ENCODE measurements at places on chromosomes 4 and X.

- DNase-seq: no peak
These were observed 962.6 kb downstream of the PCDH7 start for GRCh38 chr4:31682796-31683195.

- no peak for DNase-seq
These were observed 155.7 kb upstream of the SLIT2 start for GRCh38 chr4:20095805-20096541.

DNA sequence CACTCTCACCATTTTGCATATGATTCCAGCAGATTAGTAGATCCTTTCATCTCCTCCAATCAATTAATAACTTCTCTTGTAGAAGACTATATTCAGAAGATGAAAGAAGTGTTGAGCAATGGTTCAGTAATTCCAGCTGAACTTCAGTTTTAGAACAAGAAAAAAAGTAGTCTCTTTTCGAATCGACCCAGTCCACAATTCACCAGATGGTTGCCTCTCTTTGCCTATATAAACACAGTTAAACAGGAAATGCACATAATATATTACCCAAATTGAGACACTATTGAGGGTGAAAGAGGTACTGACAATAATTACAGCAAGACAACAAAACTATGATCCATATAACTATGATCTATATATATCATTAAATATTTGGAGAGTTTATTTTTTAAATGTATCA is 16.8 kb upstream of the FAM241A start:
- no peak for DNase-seq

GRCh38 chr4:25654031-25654970 is 1.4 kb upstream of the SLC34A2 start:
- DNase-seq: no peak

DNA sequence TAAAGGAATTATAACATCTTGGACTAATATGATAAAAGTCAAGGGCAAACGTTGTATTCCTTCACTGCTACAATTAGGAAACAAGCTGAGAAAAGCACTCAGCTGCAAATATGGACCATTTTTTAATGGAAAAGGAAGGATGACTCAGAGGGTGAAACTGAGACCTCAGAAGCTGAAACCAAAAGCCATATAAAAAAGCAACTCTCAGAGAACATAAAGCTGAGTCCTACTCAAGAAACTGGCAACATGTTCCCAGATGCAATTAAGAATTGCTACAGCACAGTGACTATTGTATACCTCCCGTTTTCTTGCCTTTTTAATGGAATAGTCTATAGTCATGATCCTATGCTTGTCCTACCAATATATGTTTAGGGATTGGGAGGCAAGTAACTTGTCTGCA is 1106.4 kb upstream of the INTU start:
- no peak for DNase-seq

DNA sequence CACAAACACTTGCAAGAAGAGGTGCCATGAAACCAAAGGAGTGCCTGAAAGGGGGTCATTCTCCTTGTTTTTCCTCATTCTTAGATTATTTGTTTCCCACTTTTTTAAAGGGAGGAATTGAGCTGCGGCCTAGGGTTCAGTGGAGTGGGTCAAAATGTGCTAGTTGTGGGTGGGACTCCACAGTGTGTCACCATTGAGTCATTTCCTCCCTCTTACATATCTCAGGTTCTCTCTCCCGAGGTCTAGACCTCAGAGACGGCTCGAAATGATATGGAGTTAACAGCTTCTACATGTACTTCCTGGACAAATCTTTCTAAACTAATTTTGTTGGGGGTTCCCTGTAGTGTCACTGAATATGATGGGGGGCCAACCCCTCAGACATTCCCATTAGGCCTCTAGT is 328.4 kb upstream of the SPANXN1 start:
- no peak for DNase-seq

GRCh38 chrX:23511793-23512192 is 155.5 kb upstream of the PRDX4 start:
- DNase-seq: no peak

GRCh38 chrX:129653971-129654651 is 645 bp downstream of the APLN start:
- DNase-seq: no peak

- no peak for DNase-seq
These were observed 76.4 kb upstream of the DCLK2 start for GRCh38 chr4:150001815-150002214.

DNA sequence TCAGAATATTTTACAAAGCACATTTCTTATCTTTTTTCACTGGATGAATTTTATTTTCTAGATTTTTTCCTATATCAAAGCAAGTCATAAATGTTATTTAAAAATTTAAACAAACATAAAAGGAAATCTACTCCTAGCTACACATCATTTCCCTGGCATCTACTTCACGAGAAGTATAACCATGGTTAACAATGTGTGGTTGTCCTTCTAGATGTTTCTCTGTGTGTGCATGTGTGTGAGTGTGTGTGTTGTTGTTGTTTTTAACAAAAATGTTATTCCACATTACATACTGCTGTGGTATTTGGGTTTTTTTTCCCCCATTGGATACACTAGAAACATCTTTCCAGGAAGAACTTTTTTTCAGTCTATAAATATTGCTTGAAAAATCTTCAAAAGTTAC is 103.1 kb downstream of the CHIC2 start:
- DNase-seq: no peak

DNA sequence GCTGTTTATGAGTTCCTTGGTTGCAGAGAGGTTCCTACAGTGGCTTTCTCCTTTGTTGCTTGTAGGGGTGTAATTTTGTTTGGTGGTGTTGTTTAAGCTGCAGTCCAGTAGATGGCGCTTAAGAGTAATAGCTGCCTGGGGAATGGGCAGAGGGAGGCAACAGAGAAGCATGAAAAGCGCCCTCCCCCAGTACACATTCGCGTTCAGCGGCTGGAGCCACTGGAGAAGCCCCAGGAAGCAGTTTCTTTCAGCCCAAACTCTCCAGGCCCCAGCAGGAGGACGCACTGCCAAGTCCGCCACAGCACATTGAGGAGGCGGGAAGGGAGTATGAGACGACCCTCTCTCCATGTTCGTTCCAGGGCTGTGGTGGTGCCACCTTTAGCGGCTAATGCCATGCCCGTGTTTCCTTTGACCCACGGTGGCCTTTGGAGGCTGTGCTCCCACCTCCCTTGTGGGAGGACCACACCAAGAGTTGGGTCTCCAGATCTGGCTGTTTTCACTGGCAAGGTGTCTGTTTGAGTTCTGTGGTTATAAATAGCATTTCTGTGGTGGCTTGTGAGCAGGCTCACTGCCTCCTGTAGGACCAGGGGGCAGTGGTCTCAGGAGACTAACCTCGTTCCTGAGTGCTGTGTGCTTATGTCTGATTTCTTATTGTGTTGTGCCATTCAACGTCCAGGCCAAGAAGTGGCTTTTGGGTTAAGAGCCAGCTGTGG is 252.3 kb downstream of the ARHGAP10 start:
- no peak for DNase-seq

GRCh38 chr4:85953651-85954018 is 406.2 kb downstream of the MAPK10 start:
- DNase-seq: no peak

- no peak for DNase-seq
These were observed 22.1 kb upstream of the SLC10A4 start for GRCh38 chr4:48461000-48461399.

DNA sequence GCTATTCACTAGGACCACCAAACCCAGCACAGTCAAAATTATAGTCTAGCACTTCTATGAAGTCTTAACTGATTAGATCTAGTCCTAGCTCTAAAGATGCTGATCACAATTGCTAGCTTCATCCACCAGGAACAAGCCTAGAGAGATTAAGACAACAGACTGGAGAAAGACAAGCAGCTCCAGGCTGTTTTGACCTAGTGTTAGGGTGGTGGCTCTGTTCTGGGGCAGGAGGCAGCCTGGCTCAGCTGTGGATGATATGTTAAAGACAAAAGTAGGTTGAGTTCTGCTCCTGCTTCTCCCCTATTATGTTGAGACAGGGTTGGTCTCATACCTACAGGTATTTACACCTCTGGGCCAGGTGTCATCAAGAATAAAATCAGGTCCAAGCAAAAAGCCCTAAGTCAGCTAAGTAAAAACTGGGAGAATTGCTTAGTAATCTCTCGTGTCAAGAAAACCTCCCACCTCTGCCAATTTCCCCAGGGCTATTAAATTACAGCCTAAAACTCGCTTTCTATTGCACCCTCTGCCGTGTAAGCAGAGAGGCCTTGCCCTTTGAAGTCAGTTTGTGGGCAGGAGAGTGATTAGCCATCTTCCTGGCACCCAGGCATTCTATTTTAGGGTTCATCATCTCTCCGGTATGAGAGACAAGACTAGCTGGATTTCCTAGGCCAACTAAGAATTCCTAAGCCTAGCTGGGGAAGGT is 39.9 kb downstream of the RAB40AL start:
- no peak for DNase-seq

GRCh38 chr4:81314897-81315470 is 100.0 kb upstream of the PRKG2 start:
- no peak for DNase-seq

DNA sequence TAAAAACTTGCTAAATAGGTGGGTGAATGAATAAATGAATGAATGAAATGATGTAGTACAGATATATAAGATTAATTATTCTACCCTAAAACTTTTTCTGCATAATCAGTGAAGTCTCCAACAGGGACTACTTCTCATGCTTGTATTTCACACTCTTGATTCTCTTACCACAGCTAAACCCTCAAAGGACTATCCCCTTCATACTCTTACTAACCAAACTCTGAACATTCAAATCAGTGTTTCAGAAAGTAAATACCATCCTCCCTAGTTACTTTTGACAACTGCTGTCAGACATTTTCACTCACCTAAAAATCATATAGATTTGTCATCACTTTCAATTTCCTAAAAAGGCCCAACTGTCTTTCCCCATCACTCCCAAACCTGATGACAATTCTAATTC is 234.3 kb upstream of the HHIP start:
- DNase-seq: no peak

DNA sequence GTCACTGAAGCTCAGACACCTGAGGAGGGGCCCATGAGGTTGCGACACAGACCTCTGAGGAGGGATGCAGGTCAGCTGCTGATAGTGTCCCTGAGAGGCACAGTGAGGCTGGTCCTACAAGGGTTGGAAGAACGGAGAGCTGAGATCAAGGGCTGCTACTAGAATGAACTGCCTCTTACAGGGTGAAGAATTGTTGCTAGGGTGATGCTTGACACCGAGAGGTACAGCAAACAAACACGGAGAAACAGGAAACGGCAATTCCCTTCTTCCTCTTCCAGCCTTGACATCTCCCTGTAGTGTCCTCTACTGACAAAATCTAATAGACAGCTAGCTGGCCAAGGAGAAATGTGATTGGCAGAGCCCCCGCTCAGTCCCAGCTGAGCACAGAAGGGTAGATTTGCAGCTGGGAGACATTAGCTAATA is 11.8 kb upstream of the HPGDS start:
- no peak for DNase-seq

DNA sequence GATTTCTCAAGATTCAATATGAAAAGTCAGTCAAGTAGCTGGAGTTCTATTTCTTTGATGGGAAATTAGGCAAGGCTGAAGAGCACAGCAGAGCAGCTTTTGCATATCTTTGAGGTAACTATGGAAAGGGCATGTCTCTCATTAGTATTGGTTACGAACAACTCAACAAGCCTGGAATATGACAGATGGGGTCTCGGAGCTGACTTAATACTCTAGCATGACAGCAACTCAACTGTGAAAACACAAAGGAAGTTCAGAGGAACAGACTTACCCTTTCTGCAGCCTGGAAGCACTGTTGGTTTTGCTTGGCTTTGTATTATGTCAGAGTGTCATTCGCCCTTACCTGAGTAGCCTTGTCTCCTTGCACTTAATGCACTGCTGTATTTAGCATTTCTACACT is 79.9 kb upstream of the AADAT start:
- no peak for DNase-seq

GRCh38 chr4:174023641-174024040 is 259.8 kb downstream of the FBXO8 start:
- DNase-seq: no peak

DNA sequence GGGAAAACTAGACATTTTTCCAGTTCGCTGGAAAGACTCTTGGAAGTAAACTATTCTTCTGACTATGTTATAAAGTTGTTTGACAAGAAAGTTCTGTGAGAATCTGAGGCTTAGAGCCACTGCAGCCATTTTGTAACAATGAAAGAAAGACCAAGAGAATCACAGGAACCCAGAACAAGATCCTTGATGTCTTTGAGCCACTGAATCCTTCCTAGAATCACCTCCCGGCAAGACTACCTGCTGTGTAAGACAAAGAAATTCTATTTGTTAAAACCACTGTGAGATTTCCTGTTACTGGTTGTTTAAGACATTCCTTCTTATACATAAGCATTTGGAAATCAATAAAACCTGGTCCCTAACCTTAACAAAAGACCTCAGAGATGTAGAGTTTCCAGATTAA is 175.7 kb upstream of the RASGEF1B start:
- no peak for DNase-seq

DNA sequence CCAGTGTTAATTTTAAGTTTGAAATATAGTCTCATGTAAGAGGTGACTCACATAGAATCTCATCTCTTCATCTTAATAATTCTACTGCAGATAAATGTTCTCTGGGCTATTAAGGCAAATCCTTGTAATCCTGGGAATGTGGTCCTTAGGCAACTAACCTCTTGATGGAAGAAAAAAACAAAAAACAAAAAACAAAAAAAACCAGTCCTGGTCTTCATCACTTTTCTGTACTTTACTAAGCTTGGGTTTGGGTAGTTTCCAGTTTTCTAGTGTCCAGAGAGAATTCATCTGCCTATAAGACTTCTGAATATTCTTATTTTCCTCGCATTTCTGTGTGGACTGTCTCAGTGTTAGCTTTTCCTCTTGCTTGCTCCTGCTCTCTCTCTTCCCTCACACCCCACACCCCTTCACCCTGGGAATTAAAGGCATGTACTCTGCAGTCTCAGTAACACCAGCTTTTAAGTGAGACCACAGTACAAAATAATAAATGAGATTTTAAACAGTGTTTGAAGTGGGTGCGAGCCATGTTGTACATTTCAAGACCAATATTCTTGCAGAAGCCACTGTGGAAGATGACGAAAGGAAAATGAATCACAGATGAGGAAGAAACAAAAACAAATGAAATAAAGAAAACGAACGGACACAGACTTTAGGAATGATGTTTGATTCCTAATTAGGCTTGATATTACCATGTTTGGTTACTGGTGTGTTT is 51.7 kb downstream of the HAND2 start:
- DNase-seq: no peak

GRCh38 chr4:26856906-26857277 is 3.7 kb upstream of the STIM2 start:
- no peak for DNase-seq

DNA sequence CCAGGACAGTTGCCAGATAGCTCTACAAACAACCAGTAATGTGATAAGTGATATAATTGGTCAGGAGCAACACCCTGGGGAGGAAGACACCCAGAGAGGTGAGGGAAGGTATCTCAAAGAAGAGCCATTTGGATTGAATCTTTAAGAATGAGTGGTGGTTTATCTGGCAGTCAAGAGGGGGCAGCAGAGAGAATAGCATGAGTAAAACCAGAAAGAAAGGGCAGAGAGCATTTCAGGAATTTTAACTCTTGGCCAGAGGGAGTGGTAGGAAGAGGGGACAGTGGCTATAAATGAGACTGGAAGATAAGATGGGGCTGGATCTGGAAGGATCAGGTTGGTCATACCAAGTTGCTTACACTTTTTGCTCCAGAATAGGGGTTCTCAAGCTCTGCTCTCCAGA is 5.9 kb upstream of the SEPTIN6 start:
- no peak for DNase-seq

- peak; percentile 9 for DNase-seq
These were observed 128.5 kb upstream of the ARX start for GRCh38 chrX:25144043-25144940.

- DNase-seq: no peak
These were observed 24.5 kb upstream of the PACRGL start for GRCh38 chr4:20675786-20676185.

GRCh38 chr4:137693641-137694040 is 161.3 kb upstream of the PCDH18 start:
- DNase-seq: no peak
